ENCODE measurements at places on chromosomes 3 and 15.

- DNase-seq = no peak
These were observed 104.7 kb upstream of the VEPH1 start for GRCh38 chr3:157607826-157608405.

DNA sequence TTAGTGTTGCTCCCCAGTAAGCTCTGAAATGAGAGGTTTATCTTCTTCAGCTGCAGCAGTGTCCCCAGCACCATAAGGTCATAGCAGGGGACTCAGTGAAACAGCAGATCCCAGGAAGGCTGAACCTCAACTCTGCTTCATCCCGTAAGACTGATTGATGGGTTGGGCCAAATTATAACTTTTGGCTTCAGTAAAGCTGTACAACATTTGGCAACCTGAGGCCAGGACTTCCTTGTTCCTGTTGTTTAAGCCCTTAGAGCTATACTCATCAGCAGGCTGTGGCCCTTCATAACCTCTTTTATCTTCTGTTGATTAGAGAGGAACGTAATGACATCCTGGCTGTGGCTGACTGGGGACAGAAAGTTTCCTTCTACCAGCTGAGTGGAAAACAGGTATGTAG is 29.0 kb downstream of the IFT122 start:
- DNase-seq = no peak

- DNase-seq = no peak
These were observed 50.0 kb downstream of the CYP19A1 start for GRCh38 chr15:51288143-51289065.

DNA sequence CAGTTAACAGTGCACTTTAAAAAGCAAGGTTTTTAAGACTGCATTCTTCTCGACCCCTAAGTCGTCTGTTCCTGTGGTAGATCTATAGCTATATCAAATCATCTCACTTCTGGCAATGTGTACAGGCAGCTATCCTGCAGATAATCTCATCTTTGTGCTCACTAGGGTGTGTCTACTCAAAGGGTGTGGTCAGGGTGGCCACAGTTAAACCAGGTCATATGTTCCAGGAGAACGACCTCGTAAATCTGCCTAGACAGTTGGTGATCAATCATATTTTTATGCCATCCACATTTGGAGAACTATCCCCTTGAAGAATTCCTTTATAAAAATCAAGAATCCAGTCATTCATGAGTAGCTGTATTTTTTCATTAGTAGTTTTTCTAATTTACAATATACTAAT is 3.0 kb downstream of the VEPH1 start:
- DNase-seq = no peak

DNA sequence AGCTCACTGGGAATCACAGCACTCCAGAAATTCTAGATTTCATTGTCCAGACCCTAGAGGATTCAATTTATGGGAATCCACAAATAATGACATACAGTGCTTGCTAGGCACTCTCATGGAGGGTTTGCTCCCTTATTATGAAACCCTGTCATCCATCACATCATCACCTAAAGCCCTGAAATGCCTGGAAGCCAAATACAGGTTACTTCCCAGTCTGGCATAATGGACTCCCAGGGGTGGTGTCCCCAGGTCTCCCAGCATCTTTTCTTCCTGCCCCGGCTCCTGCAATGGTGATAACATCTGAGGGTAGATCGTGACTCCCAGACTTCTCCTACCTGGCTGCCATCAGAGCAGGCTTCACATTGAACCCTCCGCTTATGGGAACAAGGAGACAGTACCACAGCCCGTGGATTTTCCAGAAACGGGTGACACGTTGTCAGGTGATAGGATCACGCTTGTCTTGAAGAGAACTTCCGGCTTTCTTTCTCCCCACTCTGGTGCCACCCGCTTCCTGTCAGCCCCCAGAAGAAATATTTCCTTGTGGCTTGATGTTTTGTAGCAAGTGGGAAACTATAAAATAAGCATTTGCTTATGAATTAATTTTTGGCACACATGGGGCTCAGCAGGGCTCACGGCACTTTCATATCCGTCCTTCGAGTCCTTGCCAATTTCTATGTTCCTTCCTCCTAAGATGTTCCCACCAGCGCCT is 238.7 kb upstream of the BHLHE40 start:
- DNase-seq = no peak

GRCh38 chr3:43256714-43257461 is 29.5 kb upstream of the SNRK start:
- DNase-seq = no peak

GRCh38 chr3:171458071-171458863 is 1.9 kb downstream of the TNIK start:
- DNase-seq = peak; percentile 73

DNA sequence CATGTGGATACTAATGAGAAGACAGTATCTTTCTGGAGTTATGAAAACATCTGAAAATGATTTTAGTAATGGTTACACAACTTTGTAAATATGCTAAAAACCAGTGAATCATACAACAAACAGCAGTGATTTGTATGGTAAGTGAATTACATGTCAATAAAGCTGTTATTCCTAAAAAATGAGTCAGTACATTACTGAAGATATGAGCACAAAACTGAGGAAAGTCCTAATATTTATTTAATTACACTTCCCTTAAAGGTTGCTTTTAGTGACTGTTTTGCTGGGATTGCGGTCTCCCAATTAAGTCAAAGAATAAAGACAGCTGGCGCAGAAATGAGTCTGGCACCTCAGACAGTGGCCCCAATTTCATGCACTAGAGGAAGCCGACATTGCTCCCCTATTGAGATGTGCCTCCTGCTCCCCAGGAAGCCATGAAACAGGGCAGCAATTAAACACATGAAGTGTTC is 50.9 kb upstream of the FSIP1 start:
- no peak for DNase-seq

DNA sequence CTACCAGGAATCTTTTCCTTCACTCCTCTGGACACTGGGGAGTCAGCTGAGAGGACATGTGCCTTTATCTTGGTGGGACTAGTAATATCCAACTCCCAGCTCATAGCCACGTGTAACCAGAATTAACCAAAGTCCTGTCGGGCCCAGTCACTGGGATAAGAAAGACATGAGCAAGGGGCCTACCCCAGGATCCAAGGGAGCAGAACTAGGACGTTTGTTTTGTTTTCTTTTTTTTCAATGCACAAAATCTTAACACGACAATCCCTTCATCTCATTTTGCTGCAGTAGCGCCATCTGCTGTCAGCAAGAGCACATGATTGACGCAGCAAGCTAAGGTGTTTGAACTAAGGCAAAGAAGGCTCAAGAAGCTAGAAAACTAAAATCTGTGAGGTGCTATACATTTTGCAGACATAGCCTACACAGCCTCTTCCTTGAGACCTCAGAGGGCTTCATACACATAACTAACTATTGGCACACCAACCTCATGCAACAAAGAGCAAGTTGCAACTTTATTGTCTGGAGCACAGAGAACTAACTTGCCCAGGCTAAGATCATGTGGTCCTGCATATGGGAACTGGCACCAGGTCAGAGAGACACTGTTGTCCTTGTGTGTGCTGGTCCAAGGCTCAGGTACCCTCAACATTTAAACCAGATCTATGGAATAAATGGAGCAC is 43.6 kb downstream of the RLBP1 start:
- peak; percentile 63 for DNase-seq

DNA sequence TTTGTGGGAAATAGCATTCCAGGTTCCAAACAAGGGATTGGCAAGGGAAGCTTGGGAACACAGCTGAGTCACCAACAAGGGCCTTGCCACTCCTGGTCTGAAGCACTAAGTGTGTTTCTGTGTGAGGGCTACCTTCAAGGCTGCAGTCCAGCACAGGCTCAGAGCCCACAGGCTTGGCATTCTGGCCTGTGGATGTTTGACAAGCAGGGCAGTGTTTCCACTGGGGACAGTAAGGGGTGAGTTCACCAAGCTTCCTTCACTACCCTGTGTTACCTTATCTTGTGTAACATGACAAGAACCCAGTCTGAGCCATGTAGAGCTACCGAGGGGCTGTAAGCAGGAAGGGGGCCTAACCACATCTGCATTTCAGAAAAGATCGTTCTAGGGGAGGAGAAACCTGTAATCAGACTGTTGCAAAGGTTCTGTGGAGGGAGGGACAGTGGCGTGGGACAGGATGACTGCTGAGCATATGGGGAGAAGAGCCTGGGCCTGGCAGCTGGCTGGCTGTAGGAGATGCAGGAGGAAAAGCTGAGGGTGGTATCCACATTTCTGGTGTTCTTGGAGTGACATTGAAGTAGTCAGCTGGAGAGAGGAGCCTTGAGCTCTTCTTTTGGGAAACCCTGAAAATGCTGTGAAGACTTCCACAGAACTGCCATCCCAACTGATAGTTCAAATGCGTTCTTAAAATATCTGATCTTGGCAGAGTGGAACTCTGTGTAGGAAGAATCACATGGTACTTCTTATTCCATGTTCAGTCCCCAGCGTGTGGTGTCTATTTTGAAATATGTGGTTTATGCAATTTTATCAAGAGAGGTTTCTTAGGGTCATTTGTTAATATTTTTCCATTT is 61.3 kb downstream of the CTDSPL start:
- no peak for DNase-seq

- no peak for DNase-seq
These were observed 229.5 kb downstream of the VPS13C start for GRCh38 chr15:61830536-61831330.

Data from CD4-positive, alpha-beta memory T cell (primary cell).